HT1080 (cell line): ENCODE measurements at places on chromosomes 3 and 15. TPM values are rescaled to one million over a fixed set of nuclear protein-coding genes. Genes with fewer than 3 reads are reported as not detected.

- no peak for DNase-seq
These were observed 136.0 kb downstream of the HCN4 start for GRCh38 chr15:73232776-73233175.

- no peak for DNase-seq
These were observed 74.1 kb upstream of the KBTBD8 start for GRCh38 chr3:66923969-66924368.

- no peak for DNase-seq
These were observed 43.2 kb upstream of the RAB6B start for GRCh38 chr3:133938770-133939462.

ARPIN gene
- 3.0 and 3.1 TPM in 2 replicates for total RNA-seq

LRRC3B gene
- 0.29 and 0.47 TPM in 2 replicates for total RNA-seq
